ENCODE measurements at places on chromosomes 16 and 17.

DNA sequence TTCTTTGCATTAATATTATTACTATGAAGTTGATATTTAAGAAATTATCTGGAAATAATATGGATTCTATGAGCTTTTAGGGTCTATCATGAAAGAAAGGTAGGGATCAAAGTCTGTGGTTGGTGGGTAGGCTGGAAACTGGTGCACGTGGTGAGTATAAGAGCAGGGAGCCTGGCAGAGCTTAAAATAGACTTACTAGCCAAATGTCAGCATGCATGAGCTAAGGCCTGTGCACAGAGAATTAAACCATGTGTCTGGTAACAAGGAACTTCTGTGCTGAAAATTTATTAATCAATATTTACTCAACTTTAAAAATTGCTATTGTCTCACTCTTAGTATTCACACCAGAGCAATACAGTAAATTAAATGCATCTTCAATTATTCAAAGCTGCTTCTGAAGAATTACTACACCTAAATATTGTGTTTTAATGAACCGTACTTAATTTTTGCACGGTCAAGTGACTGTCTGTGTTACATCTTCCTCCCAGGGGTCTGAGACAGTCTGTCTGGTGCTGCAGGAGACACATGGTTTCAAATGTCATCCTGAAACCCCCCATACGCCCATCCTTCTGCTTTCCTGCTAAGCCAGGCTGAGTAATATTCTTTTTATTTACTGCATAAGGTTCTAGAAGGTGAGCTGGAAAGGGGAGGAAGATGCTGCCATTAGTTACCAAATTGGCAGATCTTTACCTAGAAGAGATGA is 161.0 kb upstream of the NLRP1 start:
- no peak for DNase-seq

DNA sequence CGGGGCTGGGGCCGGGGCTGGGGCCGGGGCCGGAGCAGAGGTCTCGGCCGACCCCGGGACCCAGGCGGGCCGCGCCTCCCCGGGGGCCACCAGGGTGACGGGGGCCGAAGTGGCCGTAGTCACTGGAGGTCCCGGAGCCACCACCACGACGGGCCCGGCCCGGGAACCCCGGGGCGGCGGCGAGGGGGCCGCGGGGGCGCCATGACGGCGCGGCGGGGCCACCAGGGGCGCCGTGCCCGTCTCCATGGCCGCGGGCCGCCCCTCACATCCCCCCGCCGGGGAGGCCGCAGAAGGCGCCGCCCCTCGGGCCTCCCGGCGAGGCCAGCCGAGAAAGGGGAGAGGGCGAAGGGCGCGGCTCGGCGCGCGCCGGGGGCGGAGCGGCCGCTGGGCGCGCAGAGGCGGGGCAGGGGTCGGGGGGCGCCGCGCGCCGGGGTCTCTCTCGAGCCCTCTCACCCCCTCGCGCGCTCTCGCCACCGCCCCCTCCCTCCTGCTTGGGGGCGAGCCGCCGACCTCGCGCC is 297 bp downstream of the TBC1D10B start:
- no peak for DNase-seq

DNA sequence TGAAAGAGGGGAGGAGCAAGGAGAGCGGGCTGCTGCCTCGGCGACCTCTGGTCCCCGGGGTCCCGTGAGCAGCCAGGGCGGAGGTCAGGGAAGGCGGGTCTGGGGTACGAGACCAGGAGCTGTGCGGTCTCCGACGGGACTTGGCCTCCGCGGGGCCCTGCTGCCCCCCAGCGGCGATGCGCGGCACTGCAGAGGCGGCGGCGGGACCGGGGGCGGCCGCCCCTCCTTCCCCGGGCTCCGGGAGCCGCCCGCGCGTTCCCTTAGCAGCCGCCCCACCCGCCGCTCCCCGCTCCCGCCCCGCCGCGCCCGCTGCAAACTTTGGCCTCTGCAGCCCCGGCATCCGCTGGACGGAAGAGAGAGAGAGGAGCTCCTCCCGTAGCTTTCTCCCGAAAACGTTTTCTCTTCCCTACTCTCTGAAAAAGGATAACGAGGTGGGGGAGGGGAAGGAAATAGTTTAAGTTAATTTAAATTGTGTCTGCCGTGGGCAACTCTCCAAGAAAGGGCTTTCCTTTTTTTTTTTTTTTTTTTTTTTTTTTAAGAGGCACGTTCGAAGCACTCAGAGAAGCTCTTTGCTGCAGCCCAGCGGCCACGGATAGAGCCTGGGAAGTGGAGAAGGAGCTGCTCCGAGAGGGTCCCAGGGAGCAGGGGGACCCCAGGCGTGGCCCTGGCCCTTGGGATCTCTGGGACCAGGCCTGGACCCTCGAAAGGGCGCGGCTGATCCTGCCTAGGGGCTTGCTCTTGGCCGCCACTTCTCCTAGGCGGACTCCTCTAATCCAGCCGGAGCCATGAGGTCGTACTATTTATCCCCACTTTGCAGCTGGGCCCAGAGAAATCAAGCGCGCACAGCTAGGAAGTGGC is 43.2 kb downstream of the C16orf82 start:
- DNase-seq: peak; percentile 67

DNA sequence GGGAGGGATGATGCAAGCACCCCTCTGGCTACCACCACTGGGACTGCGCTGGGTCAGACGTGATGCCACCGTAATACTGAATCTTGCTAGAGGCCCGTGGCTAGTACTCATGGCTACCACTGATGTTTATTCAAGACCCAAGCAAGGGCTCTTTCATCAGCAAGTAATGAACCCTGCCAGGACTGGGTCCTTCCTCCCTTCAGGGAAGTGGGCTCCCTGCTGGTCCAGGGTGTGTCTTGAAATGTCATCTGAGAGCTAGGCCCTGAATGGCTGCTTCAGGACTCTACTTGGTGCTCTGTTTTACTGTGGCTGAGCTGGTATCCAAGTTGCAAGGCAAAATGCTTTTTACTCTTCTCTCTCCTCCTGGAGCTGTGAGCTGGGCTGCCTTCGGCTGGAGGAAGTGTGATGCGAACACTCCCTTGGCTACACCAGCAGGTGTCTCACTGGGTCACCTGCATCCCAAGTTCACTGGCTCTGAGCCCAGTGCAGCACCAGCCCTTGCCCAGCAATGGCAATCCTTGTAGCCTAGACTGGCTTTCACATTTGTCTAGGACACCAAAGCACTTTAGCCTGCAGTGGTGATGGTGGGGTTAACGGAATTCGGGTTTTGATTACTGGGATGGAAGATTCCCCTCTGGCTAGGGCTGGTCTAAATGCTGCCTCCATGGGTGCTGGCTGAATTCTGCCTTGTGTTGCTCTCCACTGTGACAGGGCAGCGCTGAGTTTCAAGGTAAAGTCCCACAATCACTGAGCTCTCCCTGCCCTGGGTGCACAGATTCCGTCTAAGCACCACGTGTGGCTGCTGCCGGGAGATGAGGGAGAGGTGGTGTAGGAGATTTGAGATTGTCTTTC is 98.6 kb downstream of the USP22 start:
- no peak for DNase-seq
